ENCODE measurements at places on chromosomes 13 and 19.

DNA sequence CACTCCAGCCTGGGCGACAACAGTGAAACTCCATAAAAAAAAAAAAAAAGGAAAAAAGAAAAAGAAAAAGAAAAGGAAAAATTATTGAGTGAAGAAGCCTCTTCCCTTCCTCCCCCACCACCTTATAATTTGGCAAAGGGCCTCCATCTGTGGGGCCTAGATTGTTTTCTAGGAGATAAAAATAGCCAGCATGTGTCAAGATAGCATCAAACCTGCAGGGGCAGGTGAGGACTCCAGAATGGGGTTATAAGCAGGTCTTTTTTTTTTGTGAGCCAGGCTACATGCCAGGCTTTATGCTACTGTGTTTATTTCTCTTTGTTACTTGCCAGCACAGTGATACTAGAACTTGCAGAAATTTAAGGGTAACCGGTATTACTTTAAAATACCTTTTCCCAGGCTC, 11.7 kb upstream of the TRIM13 start:
- DNase-seq: no peak

GRCh38 chr19:49664171-49665035, 1.3 kb downstream of the IRF3 start:
- peak; percentile 90 for DNase-seq

- no peak for DNase-seq
Observed at GRCh38 chr13:112103961-112104880, 37.3 kb downstream of the SOX1 start.

DNA sequence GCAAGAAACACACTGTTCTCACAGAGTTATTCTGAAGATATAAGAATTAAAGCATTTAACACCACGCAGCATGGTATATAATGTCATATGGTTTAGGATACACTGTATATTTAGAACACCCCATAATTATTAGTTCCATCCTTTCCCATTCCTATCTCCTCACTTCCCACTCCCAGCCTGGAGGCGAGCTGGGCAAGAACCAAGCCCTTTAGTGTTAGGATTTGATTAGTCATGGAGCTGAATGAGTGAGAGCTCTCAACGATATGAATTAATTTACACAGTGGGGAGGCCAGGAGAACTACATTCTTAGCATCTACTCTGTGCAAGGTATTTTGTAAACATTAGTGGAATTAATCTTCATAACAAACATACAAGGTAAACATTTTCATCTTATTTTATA, 934.3 kb downstream of the DIAPH3 start:
- DNase-seq: no peak

- no peak for DNase-seq
Observed at GRCh38 chr13:69292789-69293425, 814.7 kb upstream of the ATXN8OS start.

DNA sequence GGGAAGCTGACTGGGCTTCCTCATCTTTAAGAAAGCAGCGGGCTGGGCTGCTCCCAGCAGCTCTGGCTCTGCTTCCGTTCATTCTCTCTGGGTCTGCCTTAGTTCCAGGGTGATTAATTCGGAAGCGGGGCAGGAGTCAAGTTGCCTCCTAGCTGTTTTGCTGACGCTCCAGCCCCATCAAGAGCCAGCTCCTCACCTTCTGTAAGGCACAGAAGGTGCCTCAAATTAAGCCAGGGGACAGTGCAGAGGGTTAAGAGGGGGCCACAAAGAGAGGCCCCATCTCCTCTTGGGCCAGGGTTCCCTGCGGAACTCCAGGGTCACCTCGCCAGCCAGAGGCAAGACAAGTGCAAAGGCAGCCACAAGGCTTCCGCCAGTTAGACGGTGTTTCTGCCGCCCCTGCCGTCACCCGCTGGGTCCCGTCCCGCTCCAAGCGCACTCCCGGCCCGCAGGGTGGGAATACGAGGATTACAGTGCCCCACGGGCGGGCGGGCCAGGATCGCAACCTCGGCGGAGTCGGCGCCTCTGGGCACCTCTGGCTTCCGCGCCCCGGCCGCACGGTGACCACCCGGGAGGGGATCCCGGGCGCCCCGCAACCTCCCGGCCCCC, 508 bp downstream of the SLC15A1 start:
- no peak for DNase-seq

- DNase-seq: peak; percentile 80
Observed at GRCh38 chr19:49497047-49497788, 984 bp downstream of the RPS11 start.

- DNase-seq: no peak
Observed at GRCh38 chr13:23472189-23472588, 38.7 kb upstream of the SACS start.

GRCh38 chr19:44855606-44856005, 9.5 kb downstream of the NECTIN2 start:
- DNase-seq: no peak

DNA sequence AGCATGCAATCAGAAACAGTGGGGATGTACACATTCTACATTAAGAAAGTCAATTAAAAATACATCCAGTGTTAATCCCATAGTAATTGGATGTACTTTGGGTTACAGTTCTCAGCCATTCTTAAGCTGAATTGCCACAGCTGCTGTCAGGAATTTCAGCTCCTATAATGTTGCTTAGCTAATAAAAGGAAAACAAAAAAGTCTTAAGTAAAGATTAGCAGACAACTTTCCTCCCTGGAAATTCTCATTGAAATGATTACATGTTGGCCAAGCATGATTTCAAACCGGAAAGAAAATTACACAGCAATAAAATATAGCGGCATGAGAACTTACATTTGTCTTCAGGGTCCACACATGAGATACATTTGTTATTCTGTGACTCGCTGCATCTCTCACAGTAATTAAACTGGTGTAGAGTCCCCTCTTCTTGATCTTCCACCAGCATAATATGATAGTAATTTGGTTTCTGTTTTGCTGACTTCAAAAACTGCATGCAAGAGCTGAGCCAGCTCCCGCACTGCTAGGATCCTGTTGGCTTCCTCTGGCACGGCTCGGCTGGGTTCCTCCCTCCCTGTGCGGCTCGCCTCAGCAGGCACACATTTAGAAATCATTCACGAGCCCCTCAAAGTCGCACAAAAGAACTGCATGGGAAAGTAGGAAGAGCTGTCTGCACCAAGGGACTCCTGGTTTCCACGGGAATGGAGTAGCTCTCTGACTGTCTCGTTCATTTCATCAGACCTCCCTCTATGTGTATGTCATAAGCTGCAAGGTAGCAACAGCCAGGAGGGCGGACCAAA, at the start of gene HTR2A:
Gene HTR2A (minus strand): TSS at position 713 of the 797 bp plus-strand sequence. CDS start 1,147 bp downstream, outside the sequence.
- DNase-seq: no peak

DNA sequence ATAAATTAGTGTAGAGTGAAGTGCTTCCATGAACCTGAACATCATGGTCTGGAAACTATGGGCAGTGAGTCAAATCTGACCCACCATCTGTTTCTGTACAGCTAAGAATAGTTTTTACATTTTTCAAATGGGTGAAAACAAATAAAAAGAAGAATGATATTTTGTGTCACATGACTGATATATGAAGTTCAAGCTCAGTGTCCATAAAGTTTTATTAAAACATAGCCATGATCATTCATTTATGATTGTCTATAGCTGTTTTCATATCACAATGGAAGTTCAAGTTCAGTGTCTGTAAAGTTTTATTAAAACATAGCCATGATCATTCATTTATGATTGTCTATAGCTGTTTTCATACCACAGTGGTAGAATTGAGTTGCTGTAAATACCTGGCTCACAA, 42.7 kb downstream of the ZNF333 start:
- no peak for DNase-seq
